ENCODE measurements at places on chromosomes 3 and 15.

DNA sequence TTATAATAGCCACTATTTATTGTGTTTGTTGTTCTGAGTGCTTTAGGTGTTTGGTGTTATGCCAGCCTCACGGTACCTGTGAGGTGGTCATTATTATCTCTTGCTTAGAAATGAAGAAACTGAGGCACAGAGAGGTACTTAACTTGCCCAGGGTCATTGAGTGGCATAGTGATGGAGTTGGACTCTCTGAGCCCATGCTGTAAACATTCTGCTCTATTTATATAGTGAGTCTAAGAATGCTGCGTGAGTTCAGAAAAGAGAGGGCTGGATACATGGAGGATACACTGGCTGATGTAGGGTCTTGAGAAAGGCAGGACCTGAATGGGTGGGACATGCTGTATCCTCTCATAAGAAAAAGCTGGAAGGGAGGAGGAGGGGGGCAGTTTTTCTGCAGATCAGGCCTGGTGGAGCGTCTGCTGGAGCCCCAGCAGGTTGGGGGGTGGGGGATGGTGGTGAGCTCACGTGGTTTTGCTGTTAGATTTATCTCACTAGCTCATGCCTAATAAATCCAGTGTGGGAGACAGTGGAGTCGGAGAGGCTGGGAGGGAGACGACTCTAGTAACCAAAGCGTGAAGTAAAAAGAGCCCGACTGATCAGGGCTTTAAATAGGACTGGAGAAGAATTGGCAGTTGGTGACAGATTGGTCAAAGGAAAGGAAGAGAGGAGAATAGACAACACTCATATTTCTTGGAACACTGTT, 16.0 kb downstream of the MED12L start:
- no peak for DNase-seq

DNA sequence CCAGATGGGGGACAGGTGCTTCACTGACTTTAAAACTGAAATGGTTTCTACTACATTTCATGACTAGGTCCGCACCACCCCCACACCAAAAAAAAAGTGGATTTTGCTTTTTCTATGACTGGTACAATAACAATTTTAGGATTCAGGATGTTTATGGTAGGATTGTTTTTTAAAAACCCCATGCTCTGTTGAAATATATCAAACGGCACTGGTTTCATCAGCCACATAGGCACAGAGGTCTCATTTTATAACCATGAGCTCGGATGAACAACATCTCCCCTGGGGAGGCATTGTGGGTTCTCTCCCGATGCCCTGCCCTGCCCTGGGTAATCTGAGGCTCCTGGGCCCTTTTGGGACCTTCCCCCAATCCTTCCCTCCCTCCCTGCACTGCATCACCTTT, 202.7 kb upstream of the KBTBD8 start:
- DNase-seq: no peak

GRCh38 chr3:80649170-80649569, 881.4 kb upstream of the ROBO1 start:
- DNase-seq: no peak

DNA sequence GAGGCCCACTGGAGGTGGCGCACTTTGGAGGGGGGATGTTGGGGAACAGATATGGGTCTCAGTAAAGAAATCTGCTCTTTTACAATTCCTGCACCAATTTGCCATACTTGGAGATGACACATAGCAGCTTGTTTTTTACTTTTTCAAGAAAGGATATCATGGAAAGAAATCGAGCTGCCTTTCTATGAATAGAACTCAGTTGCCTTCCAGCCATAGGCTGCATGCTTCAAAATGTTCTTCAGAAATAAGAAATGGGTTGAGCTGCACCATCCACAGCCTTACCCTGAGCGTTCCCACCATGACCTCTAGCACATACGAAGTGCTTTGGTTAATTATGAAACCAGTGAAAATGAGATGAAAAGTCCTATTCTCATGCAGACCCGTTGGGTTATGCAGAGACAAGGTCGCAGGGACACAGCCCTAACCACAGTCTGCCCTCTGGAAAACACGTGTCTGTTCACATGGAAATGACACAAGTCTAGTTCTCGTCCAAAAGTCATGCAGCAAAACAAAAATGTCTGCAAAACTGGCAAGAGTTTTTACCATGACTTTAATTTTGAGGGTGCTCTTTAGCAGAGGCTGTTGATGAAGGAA, 36.3 kb downstream of the NGRN start:
- no peak for DNase-seq

GRCh38 chr3:106183762-106184391, 315.1 kb upstream of the CBLB start:
- no peak for DNase-seq

DNA sequence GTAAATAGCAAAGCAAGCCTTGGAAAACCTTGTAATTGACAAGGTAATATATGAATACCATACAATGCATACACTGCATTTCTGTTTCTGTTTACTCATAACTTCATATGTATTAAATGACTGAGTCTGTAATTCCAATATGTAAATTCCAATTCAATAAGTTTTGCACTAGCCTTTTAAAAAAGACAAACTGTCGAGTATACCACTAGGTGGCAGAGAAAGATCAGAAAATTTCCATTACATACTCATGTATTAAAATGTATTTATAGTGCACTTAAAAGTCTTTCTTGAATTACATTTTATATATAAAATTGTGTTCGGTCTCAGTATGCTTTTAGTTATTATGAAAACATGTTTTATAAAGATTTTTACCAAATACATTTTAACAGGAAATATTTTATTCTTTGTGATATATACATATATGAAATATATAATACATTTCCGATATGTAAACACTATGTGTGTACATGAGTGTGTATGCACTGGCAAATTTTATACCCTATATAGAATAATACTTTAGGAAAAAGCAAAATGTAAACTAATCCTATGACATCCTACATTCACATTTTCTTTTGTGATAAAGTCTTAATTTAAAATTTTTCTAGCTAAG, 216.8 kb downstream of the VGLL3 start:
- DNase-seq: no peak

GRCh38 chr3:128874481-128875180, 4.8 kb upstream of the ACAD9 start:
- DNase-seq: no peak

GRCh38 chr3:48440590-48440958, 517 bp downstream of the TMA7 start:
- DNase-seq: no peak

DNA sequence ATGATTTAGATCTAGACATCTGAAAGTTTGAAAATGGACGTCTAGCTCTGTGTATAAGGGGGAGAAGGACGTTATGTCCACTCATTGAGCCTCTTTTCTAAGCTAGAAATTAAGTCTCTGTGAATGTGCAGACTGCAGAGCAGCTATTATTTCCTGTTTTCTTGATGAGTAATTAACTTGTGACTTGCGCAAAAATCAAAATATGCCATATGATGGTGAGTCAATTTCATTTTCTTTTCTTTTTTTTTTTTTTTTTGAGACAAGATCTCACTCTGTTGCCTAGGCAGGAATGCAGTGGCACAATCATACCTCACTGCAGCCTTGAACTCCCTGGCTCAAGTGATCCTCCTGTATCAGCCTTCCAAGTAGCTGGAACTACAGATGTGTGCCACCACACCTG, 14.1 kb downstream of the LACTB start:
- no peak for DNase-seq

DNA sequence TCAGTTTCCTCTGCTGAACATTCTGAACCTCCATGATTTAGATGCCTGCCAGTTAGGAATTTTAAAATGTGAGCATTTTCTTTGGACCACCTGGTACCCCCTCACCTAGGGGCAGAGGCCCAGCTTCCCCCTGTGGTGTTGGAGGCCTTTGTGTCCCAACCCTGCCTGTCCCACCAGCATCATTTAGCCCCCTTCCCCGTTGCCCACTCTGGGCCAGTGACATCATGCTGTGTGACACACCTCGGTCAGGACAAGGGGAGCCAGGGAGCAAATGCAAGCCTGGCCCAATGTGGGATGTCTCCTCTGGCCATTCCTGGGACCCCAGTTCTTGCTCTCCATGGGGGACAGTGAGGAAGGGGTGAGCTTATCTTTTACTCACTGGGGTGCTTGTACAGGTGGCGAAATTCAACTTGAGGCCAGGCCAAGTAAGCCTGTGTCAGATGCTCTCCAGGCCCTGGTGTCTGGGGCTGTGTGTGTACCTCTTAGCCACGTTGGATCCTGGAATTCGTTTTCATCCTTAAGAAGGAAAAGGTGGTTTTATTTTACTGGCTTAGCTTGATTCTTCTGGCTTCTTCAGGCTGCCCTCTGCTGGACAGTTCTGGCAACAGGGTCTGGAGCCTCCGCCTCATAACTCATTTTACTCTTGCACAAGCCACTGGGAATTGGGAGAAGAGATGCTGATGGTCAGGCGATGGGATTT, 49.7 kb upstream of the MYZAP start:
- no peak for DNase-seq

DNA sequence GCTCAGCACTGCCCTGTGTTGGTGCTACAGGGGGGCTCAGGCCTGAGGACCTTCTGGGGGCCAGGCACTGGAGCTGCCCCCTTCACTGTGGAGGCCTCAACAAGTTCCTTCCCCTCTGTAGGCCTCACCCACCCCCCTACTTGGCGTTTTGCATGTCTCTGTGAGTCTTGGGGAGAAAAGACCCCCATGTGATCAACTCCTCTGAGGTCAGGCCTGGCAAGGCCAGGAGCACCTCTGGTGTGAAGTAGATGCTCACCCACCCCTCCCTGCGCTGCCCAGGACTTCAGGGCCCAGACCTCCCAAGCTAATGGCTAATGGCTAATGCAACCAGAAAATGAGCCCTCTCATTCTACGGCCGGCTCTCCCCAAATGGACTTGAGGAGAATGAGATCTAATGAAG, 34.2 kb upstream of the CHRNB4 start:
- DNase-seq: no peak

GRCh38 chr3:73136941-73137340, 75.5 kb downstream of the EBLN2 start:
- DNase-seq: no peak

GRCh38 chr15:53208751-53209150, 418.6 kb upstream of the ONECUT1 start:
- no peak for DNase-seq

- no peak for DNase-seq
Observed at GRCh38 chr3:112874725-112875124, 28.1 kb upstream of the CD200R1L start.

GRCh38 chr15:31306426-31307269, 20.0 kb upstream of the KLF13 start:
- no peak for DNase-seq

DNA sequence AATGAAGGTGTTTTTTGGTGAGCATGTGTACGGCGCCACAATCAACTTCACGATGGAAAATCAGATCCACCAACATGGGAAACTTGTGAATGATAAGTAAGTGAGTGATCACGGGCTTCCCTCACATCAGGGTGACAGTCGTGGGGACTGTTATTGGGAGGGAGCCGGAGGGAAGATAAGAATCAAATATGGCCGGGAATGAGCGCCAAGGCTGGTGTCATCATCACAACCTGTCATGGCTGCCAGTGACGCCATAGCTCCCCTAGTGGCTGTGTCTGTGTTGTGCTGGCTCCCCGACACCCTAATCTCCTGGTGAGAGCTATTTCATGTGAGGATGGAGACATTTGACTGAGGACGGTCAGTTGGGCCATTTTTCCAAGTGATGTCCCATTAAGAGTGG, 168.5 kb downstream of the SV2B start:
- no peak for DNase-seq

DNA sequence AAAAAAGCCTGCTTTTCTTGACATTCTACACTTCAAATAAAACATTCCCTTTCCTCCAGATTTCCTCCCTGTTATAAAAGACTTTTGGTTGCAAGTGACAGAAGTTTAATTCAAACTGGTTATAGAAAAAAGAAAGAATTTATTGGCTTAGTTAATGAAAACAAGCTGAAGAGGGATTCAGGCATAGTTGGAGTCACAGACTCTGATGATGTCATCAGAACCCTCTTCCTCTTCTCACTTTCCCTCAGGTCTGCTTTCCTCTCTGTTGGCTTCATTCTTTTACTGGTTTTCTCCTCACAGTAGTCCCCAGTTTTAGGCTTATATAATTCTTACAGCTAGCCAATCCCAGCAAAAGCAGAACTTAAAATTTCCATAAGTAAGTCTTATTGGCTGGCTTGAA, 32.0 kb upstream of the MBNL1 start:
- no peak for DNase-seq

GRCh38 chr15:29668120-29668602, 154.1 kb downstream of the TJP1 start:
- no peak for DNase-seq

DNA sequence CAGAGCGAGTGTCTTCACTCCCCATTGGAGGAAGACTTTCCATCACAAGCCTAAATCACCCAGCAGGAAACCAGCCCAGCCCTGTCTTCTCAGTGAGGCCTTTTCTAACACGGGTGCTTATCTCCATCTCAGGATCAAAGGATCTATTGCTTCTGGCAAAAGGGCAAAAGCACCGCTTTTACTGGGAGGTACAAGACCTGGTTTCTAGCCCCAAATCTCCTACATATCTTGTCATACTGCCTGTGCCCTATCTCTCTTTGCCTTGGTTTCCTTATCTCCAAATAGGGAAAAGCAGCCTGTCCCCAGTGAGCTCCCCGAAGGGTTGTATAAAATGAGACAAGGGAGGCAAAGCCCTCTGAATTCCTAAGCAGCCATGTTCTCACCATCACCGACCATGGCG, 5.2 kb downstream of the GLB1 start:
- no peak for DNase-seq

GRCh38 chr3:85159376-85159775, 200.6 kb downstream of the CADM2 start:
- DNase-seq: no peak

DNA sequence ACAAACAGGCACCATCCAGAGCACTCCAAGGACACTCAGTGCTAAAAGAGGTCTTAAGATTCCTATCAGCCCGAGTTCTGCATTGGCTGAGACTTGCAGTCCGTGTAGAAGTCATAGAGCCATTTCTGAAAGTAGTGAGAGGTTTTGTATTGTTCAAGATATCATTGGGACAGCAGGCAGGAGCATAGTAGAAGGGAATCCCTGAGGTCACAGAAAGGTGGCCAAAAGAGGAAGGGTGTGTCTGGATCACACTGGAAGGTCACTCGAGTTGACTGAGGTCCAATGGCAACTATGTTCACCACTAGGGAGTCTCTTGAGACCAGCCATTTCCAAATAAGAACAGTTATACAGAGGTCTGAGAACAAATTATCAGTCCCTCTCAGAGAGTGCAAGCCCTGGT, 468.3 kb downstream of the EPHB1 start:
- DNase-seq: no peak

DNA sequence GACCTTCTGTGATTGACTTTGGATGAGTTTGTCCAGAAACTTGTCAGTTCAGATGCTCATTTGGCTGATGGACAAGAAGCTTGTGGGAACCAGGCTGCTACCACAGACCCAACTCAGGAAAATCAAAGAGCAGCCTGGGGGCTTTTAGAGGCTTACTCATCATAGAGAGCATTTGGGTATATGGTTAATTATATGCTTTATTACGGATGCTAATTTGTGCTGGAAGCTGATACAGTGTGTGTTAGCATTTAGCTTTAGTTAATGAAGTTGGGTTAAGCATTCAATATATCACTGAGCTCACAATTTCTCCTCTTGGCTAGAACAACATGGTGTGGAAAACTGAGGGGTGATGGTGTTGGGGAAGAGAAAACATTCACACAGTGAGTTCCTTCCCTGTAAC, 664.2 kb upstream of the CFAP20DC start:
- DNase-seq: no peak

- DNase-seq: no peak
Observed at GRCh38 chr3:162022911-162023310, 526.3 kb downstream of the OTOL1 start.

- peak; percentile 83 for DNase-seq
Observed at GRCh38 chr15:64010719-64011118, 35.6 kb downstream of the DAPK2 start.

- DNase-seq: no peak
Observed at GRCh38 chr15:99138491-99138982, 33.7 kb downstream of the SYNM start.

- DNase-seq: no peak
Observed at GRCh38 chr3:127391436-127392155, 103.8 kb upstream of the PRR20G start.
